Nasal cavity respiratory epithelium epithelial cell of viscerocranial mucosa (primary cell): ENCODE measurements at places on chromosomes 5 and 9. TPM values are rescaled to one million over a fixed set of nuclear protein-coding genes. Genes with fewer than 3 reads are reported as not detected.

The ANGPTL2 gene
- total RNA-seq, result under 0.01 and 0.14 TPM in 2 replicates

The FLT4 gene
- under 0.01 TPM in 1 of 2 replicates, not detected in the other for total RNA-seq

The PCDHA1 gene
- total RNA-seq, result under 0.01 TPM in 1 of 2 replicates, not detected in the other

The SMARCA2 gene
- total RNA-seq, result 32.1 and 81.6 TPM in 2 replicates

The CARD6 gene
- total RNA-seq, result 8.5 and 10.7 TPM in 2 replicates

The C5orf52 gene
- not detected in 2 replicates for total RNA-seq

The PCDHGB3 gene
- total RNA-seq, result 0.34 and 2.1 TPM in 2 replicates

The PTRH1 gene
- total RNA-seq, result 16.0 and 24.9 TPM in 2 replicates

The PROB1 gene
- 0.78 and 1.4 TPM in 2 replicates for total RNA-seq

The SPINK7 gene
- 1.9 and 37.3 TPM in 2 replicates for total RNA-seq

The CNTFR gene
- total RNA-seq, result not detected in 2 replicates

The HTR1A gene
- not detected in 2 replicates for total RNA-seq

The C5orf34 gene
- 1.3 and 1.4 TPM in 2 replicates for total RNA-seq

The MVB12B gene
- 0.68 and 2.0 TPM in 2 replicates for total RNA-seq

The ECSCR gene
- total RNA-seq, result not detected in 2 replicates

The CD72 gene
- 0.50 and 1.0 TPM in 2 replicates for total RNA-seq

The ANKDD1B gene
- 0.68 and 4.0 TPM in 2 replicates for total RNA-seq

The OTP gene
- total RNA-seq, result not detected in 2 replicates

The OLFML2A gene
- 3.1 and 128 TPM in 2 replicates for total RNA-seq

The PCDHGA4 gene
- total RNA-seq, result under 0.01 and 1.8 TPM in 2 replicates

The PDE6A gene
- 0.36 TPM in 1 of 2 replicates, not detected in the other for total RNA-seq

The PCDHB13 gene
- under 0.01 and 0.64 TPM in 2 replicates for total RNA-seq

The CCDC192 gene
- not detected in 2 replicates for total RNA-seq

The PNPLA7 gene
- total RNA-seq, result under 0.01 and 0.43 TPM in 2 replicates

The NOTCH1 gene
- 160 and 571 TPM in 2 replicates for total RNA-seq

The TMEM215 gene
- total RNA-seq, result not detected in 2 replicates

The PTGR1 gene
- total RNA-seq, result 49.9 and 57.2 TPM in 2 replicates

The HNRNPH1 gene
- 527 and 722 TPM in 2 replicates for total RNA-seq

The GRXCR2 gene
- total RNA-seq, result not detected in 2 replicates

The NUDT12 gene
- 16.7 and 16.9 TPM in 2 replicates for total RNA-seq

The SLC36A2 gene
- not detected in 2 replicates for total RNA-seq

The PTGDS gene
- not detected in 2 replicates for total RNA-seq

The GRM6 gene
- not detected in 2 replicates for total RNA-seq

The SPACA9 gene
- total RNA-seq, result 1.4 and 2.8 TPM in 2 replicates

The IL17B gene
- total RNA-seq, result not detected in 2 replicates

The LCN15 gene
- not detected in 2 replicates for total RNA-seq

The GCNT4 gene
- 3.4 and 5.4 TPM in 2 replicates for total RNA-seq

The ZNF454 gene
- 1.4 and 4.8 TPM in 2 replicates for total RNA-seq

The CDHR2 gene
- under 0.01 and 0.43 TPM in 2 replicates for total RNA-seq

The AHRR gene
- total RNA-seq, result 0.50 and 1.0 TPM in 2 replicates

The PCDHGA1 gene
- total RNA-seq, result under 0.01 and 0.43 TPM in 2 replicates

The SMAD5 gene
- 29.7 and 48.2 TPM in 2 replicates for total RNA-seq

The CEP72 gene
- total RNA-seq, result 4.1 and 7.3 TPM in 2 replicates

The ZNF883 gene
- total RNA-seq, result 1.4 and 3.2 TPM in 2 replicates

The FTMT gene
- total RNA-seq, result not detected in 2 replicates

The LRRTM2 gene
- total RNA-seq, result not detected in 2 replicates

The PLPP7 gene
- total RNA-seq, result under 0.01 TPM in 1 of 2 replicates, not detected in the other

The KCNV2 gene
- not detected in 2 replicates for total RNA-seq

The TAF11L12 gene
- not detected in 2 replicates for total RNA-seq

The PCSK5 gene
- total RNA-seq, result 3.8 and 7.9 TPM in 2 replicates

The MINAR2 gene
- total RNA-seq, result not detected in 2 replicates

The TMEM171 gene
- 0.68 and 1.5 TPM in 2 replicates for total RNA-seq
